ENCODE measurements at places on chromosomes 1 and 21.
A peak's percentile ranks its signal among the peaks of the same experiment; 100 is the strongest.

GRCh38 chr1:101588677-101589076, 351.9 kb downstream of the S1PR1 start:
- DNase-seq = no peak

DNA sequence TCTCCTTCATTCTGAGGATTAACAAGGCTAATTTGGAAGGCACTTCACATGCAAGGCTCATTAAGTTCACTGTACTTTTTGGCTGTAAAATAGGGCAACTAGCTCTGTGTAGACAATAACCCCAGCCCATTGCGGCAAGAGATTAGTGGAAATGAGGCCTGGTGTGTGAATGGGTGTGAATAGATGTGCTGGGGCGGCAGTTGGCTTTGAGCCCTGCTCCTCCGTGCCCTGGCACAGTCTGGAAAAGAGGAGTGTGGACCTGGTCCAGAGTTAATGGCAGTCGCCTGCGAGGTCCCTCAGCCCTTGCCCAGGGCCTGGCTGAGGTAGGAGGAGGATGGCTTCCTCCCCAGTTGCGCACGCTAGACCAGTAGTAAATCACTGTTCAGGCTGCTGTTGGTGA, 4.8 kb downstream of the KISS1 start:
- DNase-seq = no peak

DNA sequence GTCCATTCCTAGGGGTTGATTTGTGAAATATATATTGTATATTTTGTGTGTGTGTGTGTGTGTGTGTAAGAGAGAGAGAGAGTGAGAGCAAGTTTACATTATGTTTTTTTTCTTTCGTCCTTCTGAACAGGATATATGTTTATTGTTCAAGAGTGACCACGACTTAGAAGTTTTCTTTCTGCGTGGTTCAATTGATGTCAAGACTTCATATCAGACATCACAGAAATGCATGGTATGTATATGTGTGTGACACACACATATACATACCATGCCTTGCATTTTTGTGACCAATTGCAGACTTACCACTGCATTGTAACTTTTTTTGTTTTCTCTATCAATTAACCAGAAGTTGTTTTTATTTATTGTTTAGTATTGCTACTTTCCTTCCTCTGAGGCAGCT, 2.5 kb downstream of the RASAL2 start:
- no peak for DNase-seq

DNA sequence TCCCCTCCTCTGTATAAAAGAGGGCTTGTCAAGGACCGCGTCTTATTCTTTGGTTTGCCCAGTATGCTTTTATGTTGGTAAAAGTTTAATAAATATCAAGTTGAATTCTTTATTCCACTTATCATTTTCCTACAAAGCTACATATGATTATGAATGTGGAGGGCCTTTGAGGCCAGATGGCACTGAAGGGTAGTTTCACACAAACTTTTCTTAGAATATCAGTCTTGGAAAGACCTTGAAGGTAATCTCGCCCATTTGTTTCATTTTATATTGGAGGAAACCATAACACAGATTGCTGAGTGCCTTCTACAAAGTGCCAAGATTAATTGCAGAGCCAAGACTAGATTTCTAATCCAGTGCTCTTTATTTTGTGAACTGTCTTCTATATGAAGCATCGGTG, 5.8 kb upstream of the FUBP1 start:
- DNase-seq = no peak

DNA sequence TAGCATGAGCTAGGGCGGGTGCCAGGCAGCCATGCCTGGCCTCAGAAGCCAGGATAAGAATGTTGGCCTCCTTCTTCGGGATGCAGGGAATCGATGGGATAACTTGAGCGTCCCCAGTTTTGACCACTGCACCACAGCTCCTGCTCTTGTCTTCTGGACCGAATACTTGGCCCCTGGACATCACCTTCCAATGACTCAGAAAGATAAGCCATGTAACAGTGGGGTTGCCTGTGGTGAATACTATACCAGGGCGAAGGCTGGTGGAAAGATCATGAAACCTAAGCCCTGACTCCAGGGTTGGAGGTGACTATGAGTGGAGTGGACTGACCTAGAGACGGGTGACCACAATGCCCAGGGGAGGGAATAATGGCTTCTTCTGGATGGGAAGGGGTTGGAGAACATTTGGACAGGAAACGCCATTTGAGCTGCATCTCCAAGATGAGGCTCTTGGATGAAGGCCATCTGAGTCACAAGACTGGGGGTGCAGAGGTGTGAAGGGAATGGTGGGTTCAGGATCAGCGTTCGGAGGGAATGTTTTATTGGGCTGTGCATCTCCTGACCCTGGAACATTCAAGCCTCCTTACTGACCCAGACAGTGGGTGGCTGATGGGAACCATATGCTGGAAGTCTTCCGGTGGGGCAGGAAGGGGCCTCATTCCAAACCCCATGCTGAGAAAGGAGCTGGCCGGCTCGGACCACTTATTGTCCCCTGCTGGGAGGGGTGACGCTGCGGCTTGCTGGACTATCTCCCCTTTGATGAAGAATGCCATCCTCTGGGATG, 18.5 kb upstream of the KCNE2 start:
- DNase-seq = no peak

DNA sequence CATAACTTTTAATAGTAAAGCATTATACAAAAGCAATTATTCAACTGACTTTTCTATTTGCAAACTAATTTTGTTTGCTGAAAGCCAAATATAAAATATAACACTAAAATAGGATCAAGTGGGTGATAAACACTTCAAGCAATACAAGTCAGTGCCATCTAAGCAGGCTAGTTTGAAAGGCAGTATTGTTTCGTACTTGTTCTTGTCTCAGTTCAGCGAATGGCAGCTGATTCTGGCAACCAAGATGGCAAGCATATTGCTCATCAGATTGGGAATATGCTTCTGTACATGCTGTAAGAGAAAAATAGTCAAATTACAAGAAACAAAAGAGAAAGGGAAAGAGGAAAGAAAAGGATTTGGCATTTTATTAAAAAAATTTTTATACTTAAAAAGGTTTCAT, 7.5 kb downstream of the TMEM59 start:
- DNase-seq = no peak

- no peak for DNase-seq
These were observed 1.2 kb downstream of the S100A3 start for GRCh38 chr1:153547560-153548551.

DNA sequence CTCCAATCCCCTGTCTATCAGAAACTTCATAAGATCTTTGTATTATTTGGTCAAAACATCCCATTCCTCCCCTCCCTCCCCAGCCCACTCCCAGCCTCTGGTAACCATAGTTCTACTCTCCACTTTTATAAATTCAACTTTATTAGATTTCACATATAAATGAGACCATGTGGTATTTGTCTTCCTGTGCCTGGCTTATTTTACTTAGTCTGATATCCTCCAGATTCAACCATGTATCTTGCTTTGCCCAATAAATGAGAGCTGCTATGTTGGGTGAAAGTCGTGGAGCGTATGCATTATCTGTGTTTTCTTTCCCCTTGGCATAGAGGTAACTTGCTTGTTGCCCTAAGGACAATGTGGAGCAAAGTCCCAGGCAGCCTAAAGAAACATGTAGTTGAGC, 28.5 kb upstream of the CHRM3 start:
- no peak for DNase-seq

DNA sequence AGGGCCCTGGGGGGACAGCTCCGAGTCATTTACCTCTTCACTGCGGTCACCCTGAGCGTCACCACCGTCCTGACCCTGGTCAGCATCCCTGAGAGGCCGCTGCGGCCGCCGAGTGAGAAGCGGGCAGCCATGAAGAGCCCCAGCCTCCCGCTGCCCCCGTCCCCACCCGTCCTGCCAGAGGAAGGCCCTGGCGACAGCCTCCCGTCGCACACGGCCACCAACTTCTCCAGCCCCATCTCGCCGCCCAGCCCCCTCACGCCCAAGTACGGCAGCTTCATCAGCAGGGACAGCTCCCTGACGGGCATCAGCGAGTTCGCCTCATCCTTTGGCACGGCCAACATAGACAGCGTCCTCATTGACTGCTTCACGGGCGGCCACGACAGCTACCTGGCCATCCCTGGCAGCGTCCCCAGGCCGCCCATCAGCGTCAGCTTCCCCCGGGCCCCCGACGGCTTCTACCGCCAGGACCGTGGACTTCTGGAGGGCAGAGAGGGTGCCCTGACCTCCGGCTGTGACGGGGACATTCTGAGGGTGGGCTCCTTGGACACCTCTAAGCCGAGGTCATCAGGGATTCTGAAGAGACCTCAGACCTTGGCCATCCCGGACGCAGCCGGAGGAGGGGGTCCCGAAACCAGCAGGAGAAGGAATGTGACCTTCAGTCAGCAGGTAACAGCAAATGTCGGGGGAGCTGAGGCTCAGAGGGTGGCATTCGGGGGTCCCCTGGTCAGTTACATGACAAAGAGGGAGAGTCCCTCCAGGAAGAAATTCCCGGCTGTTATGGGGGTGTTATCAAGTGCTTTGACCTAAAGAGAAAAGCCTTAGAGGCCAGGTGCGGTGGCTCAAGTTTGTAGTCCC, 12.6 kb downstream of the SLC45A1 start:
- no peak for DNase-seq

DNA sequence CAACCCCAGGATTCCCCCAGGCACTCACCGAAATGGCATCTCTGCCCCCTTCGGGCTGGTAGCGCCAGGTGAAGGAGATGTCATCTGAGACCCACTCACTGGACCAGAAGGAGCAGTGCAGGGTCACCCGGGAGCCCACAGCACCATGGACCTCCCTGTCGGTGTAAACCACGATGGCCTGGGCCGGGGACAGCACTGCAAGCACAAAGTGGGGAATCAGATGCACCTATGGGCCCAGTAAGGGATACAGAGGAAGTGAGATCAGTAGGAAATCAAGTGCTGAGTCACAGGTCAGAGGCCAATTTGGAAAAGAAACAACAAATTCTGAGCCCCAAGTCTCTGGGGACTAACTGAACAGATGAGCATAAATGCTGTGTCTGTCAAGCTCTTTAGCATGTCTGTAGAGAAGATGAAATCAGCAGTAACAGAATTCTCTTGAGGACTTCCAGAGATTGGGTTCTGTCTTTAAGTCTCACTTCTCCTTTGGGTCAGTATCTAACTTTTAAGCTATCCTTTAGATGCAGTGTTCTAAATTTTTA, 2.5 kb downstream of the MPZ start:
- DNase-seq = no peak

DNA sequence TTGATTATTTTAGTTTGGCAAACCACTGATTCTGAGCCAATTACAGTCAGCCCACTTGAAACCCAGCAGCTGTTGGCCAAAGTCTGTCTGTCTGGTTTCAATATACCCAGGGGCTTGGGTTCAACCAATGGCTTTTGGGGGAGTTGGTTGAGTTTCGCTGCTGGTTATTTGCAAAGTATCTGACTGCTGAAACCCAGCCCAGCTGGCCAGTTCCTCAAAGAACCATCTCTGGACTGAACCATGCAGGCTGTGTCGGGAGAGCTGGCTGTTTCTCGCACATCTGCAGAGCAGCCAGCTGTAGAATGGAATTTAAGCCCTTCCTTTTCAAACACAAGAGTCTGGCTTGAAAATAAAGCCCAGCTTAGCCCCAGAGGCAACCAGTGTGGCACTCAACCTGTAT, 66.0 kb upstream of the PAX7 start:
- no peak for DNase-seq

- DNase-seq = no peak
These were observed 65.5 kb downstream of the PCNX2 start for GRCh38 chr1:233230011-233230410.

GRCh38 chr1:207268337-207268736, 53.1 kb upstream of the CD55 start:
- DNase-seq = no peak

DNA sequence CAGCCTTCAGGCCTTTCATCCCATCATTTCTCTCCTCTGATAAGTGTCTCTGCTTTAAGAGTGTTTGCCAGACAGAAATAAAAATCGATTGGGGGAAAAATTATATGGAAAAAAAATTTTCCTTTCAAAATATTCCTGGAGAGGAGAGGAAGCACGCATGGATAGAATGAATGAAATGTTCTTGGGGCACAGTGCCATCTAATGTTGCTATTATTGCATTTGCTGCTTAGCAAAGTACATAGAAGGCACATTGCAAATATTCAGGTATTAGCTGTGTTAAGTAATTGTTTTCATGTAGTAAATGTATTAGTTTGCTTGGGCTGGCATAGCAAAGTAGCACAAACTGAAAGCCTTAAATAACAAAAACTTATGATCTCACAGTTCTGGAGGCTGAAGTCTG, 18.1 kb downstream of the B3GALT5 start:
- no peak for DNase-seq

DNA sequence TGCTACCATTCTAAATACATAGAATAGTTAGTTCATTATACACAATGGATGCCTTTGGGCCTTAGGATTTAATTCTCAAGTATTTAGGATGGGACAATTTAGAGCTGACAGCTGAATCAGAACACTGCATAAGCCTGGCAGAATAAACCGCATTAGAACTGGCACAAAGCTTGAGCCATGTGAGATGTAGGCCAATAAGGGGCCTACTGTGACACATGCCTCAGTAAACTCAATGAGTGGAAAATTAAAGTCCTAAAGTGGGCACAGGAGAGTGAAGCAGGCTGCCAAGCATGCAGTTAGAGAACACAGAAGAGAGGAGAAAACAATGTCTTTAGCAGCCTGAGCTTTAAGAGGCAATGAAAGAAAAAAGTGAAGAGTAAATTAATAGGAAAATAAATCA, 24.3 kb downstream of the SCYL3 start:
- no peak for DNase-seq

- no peak for DNase-seq
These were observed 15.1 kb downstream of the MTFR1L start for GRCh38 chr1:25834894-25835293.

GRCh38 chr1:59678040-59678439, 136.7 kb upstream of the HOOK1 start:
- DNase-seq = peak; percentile 42

GRCh38 chr1:207025146-207025880, 7.2 kb downstream of the C1orf116 start:
- peak; percentile 44 for DNase-seq

GRCh38 chr1:93720956-93721626, 39.5 kb upstream of the BCAR3 start:
- no peak for DNase-seq

- DNase-seq = no peak
These were observed 75.2 kb upstream of the ZC3H12A start for GRCh38 chr1:37399205-37399604.

- DNase-seq = peak; percentile 65
These were observed 618 bp downstream of the JAM2 start for GRCh38 chr21:25639551-25640201.
